Esophagus muscularis mucosa (tissue), 4 donors: ENCODE measurements at places on chromosomes 13 and 19. TPM values are rescaled to one million over a fixed set of nuclear protein-coding genes. Genes with fewer than 3 reads are reported as not detected.

- no peak overlapping the region for H3K4me3 ChIP-seq
- no peaks in the 10 kb centered on the region for H3K36me3 ChIP-seq
- H3K27ac ChIP-seq, result no peak overlapping the region
- H3K4me1 ChIP-seq, result no peaks in the 10 kb centered on the region
Measured at GRCh38 chr13:63671296-63671695, 2255.6 kb upstream of the PCDH20 start.

Gene IGFL3
- not detected for total RNA-seq

DNA sequence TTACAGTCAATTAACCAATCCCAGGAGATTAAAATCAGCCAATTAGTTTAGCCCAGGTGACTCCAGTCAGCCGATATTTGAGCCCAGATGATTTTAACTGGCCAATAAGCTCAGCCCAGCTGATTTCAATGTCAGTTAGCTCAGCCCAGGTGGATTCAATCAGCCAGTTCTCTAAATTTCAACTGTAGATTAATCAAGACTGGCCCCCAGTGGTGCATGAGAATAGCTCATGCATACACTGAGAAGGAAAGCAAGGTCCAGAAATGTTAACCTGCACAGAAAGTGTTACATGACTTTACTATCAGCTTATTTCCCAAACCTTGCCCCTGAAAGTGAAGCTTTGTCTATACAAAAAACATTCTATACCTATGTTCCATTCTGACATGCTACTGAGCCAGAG, 55.4 kb upstream of the ZNF724 start:
- H3K4me1 ChIP-seq, result no peaks in the 10 kb centered on the region
- no peaks in the 10 kb centered on the region for H3K36me3 ChIP-seq

Gene CEACAM6
- 1.3 TPM for total RNA-seq

Gene ANKLE1
- total RNA-seq, result 1.4 TPM

DNA sequence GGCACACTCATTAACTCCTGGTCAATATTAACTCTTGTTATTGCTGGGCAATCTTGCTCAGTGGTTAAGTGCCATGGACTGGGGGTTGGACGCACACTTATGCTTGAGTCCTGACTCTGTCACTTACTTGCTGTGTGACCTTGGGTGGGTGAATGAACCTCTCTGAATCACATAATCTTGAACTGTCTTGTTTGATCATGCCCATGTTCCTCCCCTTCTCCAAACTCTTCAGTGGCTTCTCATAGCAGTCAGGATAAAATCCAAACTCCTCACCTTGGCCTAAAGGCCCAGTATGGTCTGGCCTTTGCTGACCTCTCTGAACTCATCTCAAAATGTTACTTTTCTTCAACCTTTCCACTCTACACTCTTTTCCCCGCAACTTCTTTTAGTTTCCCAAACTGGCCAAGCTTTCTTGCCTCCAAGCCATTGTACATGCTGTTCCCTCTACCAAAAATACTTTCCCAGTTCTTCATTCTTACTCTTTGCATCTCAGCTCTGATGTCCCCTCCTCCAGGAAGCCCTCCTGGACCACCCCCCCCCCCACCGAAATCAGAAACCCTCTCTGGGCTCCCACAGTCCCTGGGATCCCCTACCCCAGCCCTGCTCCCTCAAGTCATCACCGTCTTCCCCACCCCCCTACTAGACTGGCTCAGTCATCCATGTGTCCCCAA, 2.4 kb downstream of the MYPOP start:
- no peak overlapping the region for H3K27ac ChIP-seq
- peaks cover 4% of the 10 kb centered on the region for H3K27me3 ChIP-seq
- no peak overlapping the region for H3K4me3 ChIP-seq
- H3K4me1 ChIP-seq, result peaks cover 27% of the 10 kb centered on the region
- DNase-seq, result no peak
- H3K36me3 ChIP-seq, result peaks cover 26% of the 10 kb centered on the region

- peak; percentile 99 for DNase-seq
- peaks cover 37% of the 10 kb centered on the region for H3K4me1 ChIP-seq
- H3K4me3 ChIP-seq, result peak within 1 kb of the TSS; percentile 99
- no peaks in the 10 kb centered on the region for H3K27me3 ChIP-seq
Measured at GRCh38 chr19:44954649-44955504, at the start of gene CLPTM1. CLPTM1 (plus strand) TSS chr19:44955380; CDS start chr19:44955396, 16 bp downstream.

Gene SHISA7
- total RNA-seq, result 0.13 TPM
